ENCODE measurements at places on chromosomes 3 and 15.
A peak's percentile ranks its signal among the peaks of the same experiment; 100 is the strongest.

GRCh38 chr3:150083655-150084042 lies 113.0 kb upstream of the PFN2 start:
- no peak for DNase-seq

GRCh38 chr3:189588475-189589178 lies 42.6 kb upstream of the TP63 start:
- no peak for DNase-seq

- no peak for DNase-seq
These were observed 32.0 kb downstream of the PIK3CA start for GRCh38 chr3:179179979-179180759.

GRCh38 chr15:101444807-101445508 lies 44.5 kb downstream of the PCSK6 start:
- no peak for DNase-seq

DNA sequence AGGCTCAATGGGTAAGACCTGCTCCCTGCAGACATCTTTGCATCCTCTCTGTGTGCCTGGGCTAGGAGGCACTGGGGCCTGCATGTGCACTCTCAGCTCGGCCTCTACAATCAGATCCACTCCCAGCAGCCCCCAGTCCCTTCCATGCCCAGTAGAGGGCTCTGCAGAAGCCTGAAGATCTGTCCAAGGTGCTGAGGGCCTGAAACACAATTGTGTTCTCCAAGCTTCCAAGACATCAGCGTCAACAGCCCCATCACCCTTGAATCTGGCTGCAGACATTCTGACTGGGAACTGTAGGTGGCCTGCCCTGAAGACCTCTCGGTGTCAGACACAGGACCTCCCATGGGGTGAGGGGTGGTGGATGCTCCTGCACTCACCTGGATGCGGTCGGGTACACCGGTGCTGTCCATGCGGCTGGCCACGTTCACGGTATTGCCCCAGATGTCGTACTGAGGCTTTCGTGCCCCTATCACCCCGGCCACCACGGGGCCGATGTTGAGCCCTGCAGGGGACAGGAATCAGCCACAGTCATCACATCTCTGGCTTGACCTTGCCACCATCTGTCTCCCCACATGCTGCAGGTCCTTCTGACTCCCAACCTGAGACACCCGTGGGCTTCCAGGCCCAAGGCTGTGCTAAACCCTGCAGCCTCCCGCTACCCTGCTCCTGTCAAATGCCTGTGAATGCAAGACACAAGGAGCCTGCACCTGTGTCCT lies 84.7 kb downstream of the SEC22A start:
- no peak for DNase-seq

- DNase-seq: no peak
These were observed 58.6 kb downstream of the TMOD3 start for GRCh38 chr15:51887887-51888592.

DNA sequence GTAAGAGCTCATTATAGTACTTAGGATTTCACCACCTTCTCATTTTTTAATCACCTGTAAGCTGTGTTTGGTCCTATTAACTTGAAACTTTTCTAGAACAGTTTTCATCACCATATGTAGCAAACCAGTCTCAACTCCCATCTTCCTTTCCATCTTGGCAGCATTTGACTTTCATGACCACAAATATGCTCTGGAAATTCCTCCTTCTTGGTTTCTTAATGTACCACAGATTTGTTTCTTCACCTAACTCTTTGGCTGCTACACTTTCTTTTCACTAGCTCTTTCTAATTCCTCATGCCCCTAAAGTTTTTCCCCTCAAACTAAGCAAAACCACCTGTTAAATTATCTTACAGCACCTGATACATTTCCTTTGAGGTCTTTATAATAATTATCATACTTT lies 13.2 kb upstream of the NMB start:
- no peak for DNase-seq

DNA sequence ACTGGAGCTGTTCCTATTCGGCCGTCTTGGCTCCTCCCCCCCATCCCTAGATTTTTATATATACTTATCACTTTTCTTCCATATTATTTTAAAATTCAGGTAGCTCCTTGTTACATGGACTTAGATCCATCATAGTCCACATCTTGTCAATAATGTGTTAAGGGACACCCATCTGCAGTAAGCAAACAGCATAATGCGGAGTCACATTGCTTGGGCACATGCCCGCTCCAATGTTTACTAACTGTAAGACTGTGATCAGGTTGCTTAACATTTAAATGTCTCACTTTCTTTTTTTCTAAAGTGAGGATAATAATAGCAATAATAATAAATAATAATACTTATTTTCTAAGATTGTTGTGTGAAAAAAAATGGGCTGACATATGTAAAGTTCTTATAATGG lies 303.2 kb upstream of the SOX14 start:
- no peak for DNase-seq

GRCh38 chr3:57030721-57031120 lies 29.7 kb upstream of the SPATA12 start:
- no peak for DNase-seq

GRCh38 chr3:153679714-153680113 lies 441.5 kb upstream of the ARHGEF26 start:
- DNase-seq: no peak

GRCh38 chr3:48621461-48621869 lies at the start of gene TMEM89:
TMEM89 (minus strand) TSS chr3:48621769; CDS start chr3:48621756, 13 bp downstream.
- DNase-seq: no peak

- no peak for DNase-seq
These were observed 52.3 kb upstream of the CHRNA7 start for GRCh38 chr15:31977812-31978661.

DNA sequence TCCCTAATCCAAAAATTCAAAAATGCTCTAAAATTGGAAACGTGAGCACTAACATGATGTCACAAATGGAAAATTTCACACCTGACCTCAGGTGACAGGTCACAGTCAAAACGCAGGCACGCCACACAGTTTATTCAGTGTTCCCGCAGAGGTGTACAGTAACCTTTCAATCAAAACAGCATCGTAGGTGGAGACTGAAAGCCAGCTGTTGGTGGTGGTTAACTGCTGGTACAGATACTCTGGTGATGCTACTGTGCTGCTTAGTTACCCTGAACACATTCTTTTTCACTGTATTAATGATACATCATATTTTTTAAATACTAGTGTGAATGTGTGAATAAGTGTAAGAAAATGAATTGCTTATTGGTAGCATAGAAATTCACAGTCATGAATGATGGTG lies 23.8 kb downstream of the RAB11A start:
- no peak for DNase-seq

DNA sequence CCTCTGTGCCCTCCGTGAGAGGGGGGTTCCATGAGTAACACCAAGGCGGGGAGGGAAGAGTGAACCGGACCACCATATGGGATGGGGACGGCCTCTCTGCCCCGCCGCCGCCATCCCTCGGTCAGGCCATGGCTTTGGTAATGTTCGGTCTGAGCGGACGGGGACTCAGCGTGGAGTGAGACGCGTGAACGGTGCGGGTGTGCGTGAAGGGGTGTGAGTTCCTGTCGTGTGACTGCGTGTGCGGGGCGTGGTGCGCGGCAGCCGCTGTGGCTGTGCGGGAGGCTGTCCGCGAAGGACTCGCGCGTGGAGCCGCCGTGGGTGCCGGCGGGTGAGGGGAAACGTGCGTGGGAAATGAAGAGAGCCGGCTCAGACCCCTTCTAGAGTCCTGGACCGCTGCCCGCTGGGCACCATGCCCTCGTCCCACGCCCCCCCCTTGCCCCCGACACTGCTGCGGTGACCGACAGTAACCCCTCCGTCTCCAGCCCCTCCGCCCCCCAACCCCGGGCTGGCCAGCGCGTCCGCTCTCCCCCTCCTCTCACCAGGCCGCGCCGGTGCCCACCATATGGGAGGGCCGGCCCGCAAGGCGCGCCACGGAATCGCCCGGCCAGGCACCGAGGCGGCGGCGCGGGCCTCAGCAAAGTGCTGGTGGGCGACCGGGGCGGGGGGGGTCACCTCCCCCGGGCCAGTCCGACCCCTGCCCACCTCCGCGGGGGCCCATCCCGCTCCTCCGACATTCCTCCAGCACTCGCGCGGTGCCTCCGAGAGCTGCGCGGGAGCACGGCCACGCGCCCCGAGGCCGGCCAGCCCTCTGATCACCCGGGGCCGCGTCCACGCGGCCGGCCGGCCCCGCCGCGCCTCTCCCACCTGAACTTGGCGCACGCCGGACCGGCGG lies 589 bp downstream of the KLF15 start:
- no peak for DNase-seq

DNA sequence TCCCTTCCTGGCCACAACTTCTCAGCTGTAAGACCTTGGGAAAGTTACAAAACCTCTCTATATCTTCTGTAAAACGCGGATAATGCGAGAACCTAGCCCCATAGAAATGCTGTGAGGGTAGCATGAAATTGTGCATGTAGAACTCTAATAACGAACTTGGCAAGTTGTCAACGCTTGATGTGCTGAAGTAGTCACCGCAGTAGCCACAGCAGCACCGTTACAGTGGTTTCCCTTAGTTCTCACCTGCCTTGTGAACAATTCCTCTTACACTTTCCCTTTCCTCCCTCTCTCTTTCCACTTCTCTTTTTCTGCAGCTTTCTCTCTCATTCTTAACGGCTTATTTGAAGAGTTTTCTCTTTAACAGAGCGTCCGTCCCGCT lies 447 bp upstream of the SHQ1 start:
- DNase-seq: no peak

- no peak for DNase-seq
These were observed 217.2 kb upstream of the CFAP20DC start for GRCh38 chr3:59267021-59267420.

DNA sequence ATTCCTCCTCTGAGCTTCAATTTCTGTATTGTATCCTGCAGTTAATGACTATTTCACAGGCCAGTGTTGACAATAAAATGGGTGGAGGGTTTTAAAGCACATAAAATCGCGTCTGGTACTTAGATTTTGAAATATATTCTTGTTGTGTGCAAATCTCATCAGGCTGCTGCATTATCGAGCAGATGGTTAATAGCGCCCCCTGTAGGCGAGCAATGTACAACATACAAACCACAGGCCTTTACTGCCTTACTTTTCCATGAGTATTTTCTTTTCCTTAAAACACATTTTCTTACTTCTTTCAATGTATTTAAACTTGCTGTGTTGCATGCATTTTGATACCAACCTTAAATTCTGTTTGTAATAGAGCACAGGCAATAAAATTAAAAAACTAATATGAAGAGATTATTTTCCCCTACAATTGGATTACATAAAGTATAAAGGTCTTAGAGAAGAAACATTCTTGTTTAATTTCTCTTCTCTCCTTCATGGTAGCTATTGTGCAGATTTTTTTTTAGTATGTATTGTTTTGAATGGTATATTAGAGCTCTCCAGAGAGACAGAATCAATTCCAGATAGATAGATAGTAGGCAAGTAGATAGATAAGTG lies 608.4 kb downstream of the CADM2 start:
- peak; percentile 38 for DNase-seq

DNA sequence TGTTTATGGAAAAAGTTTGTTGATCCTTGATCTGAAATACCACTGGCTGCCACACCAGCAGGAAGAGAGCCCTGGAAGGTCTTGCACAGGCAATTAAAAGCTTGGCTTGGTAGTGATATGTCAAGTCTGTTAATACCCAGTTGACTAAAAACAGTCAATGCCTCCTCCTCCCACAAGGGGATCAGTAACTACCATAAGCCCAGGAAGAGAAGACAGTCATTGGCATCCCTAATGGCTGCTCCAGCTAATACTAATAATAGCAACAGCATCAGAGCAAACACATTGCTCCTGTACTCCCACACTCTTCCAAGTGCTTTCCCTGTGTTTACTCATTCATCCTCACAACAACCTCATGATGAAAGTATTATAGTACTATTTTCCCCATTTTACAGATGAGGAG lies 528.6 kb downstream of the TAFA4 start:
- DNase-seq: no peak

- no peak for DNase-seq
These were observed 22.1 kb downstream of the SYNM start for GRCh38 chr15:99126930-99127329.

DNA sequence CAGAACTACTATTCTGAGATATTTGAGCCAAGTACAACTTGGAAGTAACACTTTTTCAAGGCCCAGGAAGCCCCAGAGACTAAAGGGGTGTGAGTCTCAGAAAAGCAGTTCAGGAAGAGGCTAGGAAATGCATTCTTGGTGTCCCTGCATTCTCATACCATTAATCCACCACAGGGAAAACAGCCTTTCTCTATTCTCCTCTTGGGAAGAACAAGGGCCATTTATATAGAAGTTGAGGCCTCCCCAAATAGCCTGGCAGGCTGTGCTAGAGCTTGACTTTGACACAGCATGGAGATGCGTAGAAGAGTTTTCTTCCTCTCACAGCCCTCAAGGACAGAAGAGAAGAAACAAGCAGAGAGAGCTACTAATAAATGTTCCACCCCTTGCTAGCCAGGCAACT lies 5.5 kb upstream of the NR2C2 start:
- DNase-seq: no peak

DNA sequence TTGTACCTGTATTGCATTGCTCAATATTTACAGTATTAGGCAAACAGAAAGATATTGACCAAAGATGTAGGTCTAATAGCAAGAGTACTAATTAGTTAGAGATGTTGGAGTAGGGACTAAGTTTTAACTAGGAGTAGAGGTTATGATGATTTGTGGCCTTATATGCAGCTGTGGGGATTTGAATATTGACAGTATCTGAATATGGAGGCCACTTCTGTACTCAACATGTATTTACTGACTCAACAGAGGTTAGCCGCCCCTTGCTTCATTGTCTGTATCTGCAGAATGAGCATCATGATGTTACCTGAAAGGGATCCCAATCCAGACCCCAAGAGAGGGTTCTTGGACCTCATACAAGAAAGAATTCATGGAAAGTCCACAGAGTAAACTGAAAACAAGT lies 49.6 kb upstream of the LRTM1 start:
- no peak for DNase-seq

DNA sequence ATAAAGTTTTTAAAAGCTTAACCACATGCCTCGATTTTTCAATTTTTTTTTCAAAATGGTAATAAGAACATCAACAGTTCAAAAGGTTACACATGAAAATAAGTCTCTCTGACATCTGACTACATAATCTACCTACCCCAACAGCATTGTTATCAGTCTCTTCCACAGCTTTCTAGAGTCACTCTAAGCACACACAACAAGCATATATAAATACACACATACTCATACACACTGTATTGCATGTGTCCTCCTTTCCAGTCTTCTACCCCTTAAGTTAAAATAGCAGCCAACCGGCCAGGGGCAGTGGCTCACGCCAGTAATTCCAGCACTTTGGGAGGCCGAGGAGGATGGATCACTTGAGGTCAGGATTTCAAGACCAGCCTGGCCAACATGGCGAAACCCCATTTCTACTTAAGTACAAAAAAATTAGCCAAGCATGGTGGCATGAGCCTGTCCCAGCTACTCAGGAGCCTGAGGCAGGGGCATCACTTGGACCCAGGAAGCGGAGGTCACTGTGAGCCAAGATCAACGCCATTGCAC lies 12.2 kb downstream of the TBL1XR1 start:
- DNase-seq: no peak

GRCh38 chr3:160677459-160677881 lies 510 bp downstream of the ARL14 start:
- no peak for DNase-seq

DNA sequence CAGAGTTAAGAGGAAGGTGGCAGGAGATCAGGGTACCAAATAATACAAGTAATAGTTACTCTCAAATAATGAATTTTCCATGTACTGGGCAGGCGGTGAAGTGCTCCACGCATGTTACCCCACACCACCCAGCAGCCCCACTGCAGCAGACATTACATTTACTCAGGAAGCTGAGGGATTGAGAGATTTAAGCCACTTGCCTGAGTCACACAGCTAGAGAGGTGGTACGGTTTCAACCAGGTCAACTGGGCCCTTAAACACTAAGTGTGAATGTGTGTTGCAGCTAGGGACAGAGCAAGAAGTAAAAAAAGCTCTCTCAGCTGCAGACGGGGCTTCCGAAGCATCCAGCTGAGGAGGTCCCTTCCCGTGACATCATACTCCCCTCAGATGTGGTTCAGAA lies 91.3 kb downstream of the PRICKLE2 start:
- no peak for DNase-seq

- DNase-seq: no peak
These were observed 66.7 kb downstream of the BBX start for GRCh38 chr3:107589454-107589853.
